Adrenal gland (tissue), 19 donors: ENCODE measurements at places on chromosomes 5 and 9. TPM values are rescaled to one million over a fixed set of nuclear protein-coding genes. Genes with fewer than 3 reads are reported as not detected.

DNA sequence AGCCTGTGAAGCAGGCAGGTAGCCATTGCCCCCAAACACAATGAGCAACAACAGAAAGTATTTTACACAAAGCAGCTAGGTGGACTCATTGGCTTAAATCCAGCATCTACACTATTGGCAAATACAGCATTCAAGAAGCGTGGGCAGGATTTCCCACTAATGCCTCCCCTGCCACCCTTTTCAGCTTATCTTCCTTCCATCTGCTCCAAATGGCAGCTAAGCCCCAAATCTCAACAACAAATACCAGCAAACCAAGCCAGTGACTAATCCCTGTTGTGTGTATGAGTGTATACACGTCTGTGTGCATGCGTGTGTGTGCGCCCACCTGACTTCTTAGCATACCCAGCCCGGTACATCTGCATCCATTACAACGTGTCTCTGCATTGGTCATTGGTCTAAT, 151.2 kb upstream of the WWC1 start:
- no peak overlapping the region for H3K4me3 ChIP-seq
- DNase-seq: no peak
- no peak overlapping the region for H3K27ac ChIP-seq
- H3K36me3 ChIP-seq: no peaks in the 10 kb centered on the region
- no peaks in the 10 kb centered on the region for H3K4me1 ChIP-seq

- H3K27ac ChIP-seq: no peak overlapping the region
- no peaks in the 10 kb centered on the region for H3K27me3 ChIP-seq
- peaks cover 19% of the 10 kb centered on the region for H3K4me1 ChIP-seq
- no peak overlapping the region for H3K4me3 ChIP-seq
- H3K36me3 ChIP-seq: no peaks in the 10 kb centered on the region
Measured at GRCh38 chr9:87122947-87123685, 175.8 kb upstream of the GAS1 start.

- H3K27me3 ChIP-seq: no peaks in the 10 kb centered on the region
- no peaks in the 10 kb centered on the region for H3K4me1 ChIP-seq
- no peak overlapping the region for H3K27ac ChIP-seq
- H3K4me3 ChIP-seq: no peak overlapping the region
Measured at GRCh38 chr9:137350696-137351584, 48.9 kb upstream of the NRARP start.

DNA sequence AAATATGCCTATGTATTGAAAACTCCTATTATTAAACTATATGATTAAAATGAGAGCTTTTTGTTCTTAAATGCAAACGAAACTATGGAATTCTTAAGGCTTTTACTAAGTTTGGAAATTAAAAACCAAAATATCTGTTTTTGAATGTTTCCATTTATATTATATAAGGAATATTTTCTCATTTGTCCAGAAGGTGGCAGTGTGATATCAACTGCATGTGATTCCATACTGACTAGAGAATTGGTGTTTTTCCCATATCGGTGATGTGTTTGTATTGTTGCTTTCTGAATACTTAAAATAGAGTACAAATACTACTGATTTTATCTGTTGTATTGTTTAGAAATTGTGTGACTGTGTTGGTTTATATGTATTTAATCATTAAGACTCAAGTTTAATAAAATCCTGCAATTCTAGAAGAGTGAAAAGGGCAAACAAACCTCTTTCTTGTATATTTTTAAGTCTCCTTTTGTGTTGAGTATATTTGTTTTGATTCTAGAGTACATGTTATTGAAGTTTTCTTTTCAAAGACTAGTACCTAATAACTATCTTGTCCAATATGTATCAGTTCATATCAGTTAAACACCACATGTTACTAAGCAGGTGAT, 320.8 kb downstream of the CCDC171 start:
- H3K27ac ChIP-seq: no peak overlapping the region
- H3K27me3 ChIP-seq: no peaks in the 10 kb centered on the region
- H3K36me3 ChIP-seq: no peaks in the 10 kb centered on the region
- H3K4me3 ChIP-seq: no peak overlapping the region
- no peak for DNase-seq

GRCh38 chr9:123339666-123340510, 16.1 kb upstream of the CRB2 start:
- H3K27me3 ChIP-seq: peaks cover 2% of the 10 kb centered on the region
- no peaks in the 10 kb centered on the region for H3K36me3 ChIP-seq
- no peaks in the 10 kb centered on the region for H3K4me1 ChIP-seq
- DNase-seq: no peak

Gene TSSK1B
- polyA plus RNA-seq: not detected

Gene ADRA1B
- polyA plus RNA-seq: 0.67 TPM
